ENCODE measurements at places on chromosomes 11 and 22. TPM values are rescaled to one million over a fixed set of nuclear protein-coding genes. Genes with fewer than 3 reads are reported as not detected.

The NLRP10 gene
- total RNA-seq: not detected

The OR52E8 gene
- not detected for total RNA-seq

The LGALS12 gene
- total RNA-seq: 0.38 TPM

The ELMOD1 gene
- not detected for total RNA-seq

The LIN7C gene
- total RNA-seq: 16.4 TPM
